ENCODE measurements at places on chromosomes 7 and 10. TPM values are rescaled to one million over a fixed set of nuclear protein-coding genes. Genes with fewer than 3 reads are reported as not detected.

CARD11 gene
- 4.8 TPM for polyA plus RNA-seq

CAV2 gene
- polyA plus RNA-seq = 50.1 TPM

TMEM176B gene
- polyA plus RNA-seq = 291 TPM

LRRC17 gene
- polyA plus RNA-seq = 30.2 TPM

CREM gene
- polyA plus RNA-seq = 24.2 TPM

NAT16 gene
- 0.21 TPM for polyA plus RNA-seq
